ENCODE measurements at places on chromosomes 2 and 18. TPM values are rescaled to one million over a fixed set of nuclear protein-coding genes. Genes with fewer than 3 reads are reported as not detected.

SERPINB13 gene
- total RNA-seq, result not detected

IMPA2 gene
- 22.2 TPM for total RNA-seq

DNA sequence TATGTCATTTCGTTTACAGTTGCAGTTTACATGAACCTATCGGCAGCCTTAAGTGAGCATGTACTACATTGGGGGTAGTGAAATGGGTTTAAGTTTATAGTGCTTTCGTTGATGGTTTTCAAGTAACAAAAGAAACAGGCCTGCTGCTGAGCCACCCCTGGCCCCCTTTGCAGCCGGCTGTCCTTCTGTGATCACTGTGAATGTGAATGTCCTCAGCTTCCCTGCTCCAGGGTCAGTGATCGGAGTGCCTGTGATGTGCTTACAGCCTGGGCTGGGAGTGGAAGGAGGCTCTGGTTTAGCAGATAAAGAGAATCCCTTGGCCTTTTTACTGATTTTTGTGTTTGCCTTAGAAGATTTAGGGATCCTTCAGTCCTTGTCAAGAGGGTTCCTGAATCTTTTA is 154.2 kb downstream of the FAM210A start:
- DNase-seq, result no peak

GRCh38 chr2:241842067-241842415 is 16.7 kb downstream of the PDCD1 start:
- no peak for DNase-seq

Measured in activated T-helper 2 cell treated with anti-CD3 and anti-CD28 coated beads, Interferon-gamma antibody, Interleukin-2, Interleukin-4, amounts not matched to agents 10 μg/mL and 5 μg/mL and 100 μg/mL, durations not matched to agents 14 hours and 24 hours and 36 hours (primary cell).